EH (cell line): ENCODE measurements at places on chromosomes 13 and 19.

DNA sequence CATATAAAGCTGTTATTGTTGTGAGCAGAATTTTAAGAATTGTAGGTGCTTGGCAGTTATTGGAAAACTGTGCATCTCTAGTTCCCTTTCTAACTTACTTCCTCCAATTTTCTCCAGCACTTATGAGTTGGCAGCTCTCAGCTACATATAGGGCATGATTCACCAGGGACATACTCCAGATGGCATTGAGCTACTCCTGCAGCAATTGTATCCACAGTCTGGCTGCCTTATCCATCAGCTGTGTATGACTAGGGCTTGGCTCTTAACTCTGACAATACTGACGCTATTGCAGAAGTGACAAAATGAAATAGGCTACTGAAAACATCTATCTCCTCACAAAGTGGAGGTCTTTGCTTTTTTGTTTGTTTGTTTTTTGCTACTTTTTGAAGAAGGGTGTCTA is 276.7 kb downstream of the POU4F1 start:
- DNase-seq = no peak

DNA sequence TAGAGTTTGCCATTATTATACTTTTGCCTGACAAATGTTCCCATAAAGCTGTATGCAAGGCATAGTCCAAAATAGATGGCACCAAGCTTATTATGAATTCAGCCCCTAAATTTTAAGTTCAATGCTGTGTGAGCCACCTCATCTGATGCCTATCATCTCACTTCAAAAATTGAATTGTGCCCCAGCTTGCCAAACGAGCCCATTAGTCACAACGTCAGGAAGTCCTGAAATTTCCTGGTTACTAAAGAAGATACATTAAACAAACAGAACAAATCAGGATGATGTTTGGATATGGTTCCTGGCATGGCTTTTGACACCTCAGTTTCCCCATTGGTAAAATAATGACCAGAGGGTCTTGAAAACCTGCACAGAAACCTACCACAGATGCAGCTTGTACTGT is 147.5 kb upstream of the SOX21 start:
- no peak for DNase-seq

DNA sequence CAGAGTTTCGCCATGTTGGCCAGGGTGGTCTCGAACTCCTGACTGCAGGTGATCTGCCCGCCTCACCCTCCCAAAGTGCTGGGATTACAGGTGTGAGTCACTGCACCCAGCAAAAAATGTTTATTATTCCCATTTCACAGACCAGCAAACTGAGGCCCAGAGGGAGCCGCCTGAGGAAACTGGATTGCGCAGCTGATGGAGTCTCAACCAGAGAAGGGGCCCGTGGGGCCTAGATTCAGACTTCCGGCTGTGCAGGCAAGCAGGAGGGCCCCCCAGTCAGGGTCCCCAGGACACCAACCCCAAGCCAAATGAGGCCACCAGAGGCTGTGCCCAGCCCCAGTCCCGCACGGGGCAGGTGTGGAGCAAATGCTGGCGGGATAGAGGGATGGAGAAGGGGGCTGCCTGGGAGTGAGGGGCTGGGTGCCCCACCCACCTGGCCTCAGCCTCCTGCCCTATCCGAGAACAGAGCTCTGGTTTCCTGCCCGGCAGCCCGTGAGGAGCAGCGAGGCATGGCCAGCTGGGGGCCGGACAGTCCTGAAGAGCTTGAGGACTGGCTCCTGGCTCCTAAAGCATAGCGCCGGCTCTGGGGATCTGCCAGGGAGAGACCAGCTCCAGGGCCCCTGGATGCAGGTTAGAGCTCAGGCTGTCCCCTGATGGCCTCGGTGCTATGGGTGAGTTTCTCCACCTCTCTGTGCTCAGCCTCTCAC is 22.0 kb downstream of the MISP start:
- no peak for DNase-seq

DNA sequence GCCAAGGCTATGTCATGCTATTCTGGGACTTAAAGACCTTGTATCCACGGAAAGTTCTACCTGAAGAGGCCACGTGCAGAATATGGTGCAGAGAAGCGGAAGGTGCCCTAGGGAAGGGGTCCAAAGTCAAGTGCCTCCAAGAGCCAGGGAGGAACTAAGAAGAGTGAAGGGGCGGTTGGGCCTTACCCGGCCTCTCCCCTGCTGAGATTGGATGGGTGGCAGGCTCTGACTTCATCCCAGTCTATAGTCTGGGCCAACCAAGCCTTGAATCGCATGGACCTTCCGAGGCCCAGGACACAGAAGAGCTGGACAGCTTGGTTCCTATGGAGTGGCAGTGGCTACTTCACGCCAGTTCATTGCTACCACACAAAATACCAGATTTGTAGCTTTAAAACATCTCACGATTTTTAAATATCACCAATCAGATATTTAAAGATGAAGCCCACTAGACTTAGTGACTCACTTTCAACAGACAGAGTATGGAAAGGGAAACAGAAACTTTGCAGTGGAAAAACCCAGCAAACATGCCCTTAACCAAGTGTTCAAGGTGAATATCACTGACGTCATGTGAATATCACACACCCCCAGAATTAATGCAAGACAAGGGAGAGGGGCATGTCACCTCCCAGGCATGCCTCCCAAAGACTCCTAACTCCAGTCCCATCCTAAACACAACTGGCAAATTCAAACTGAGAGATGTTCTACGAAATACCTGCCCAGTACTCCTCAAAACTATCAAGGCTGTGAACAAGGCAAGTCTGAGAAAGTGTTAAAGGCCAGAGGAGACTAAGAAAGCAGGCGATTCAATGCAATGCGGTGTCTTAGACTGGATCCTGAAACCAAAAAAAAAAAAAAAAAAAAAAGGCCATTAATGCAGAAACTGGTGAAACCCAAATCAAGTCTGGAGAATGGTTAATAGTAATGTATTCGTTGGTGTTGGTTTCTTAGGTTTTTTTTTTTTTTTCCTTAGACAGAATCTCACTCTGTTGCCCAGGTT is 10.2 kb downstream of the C19orf12 start:
- no peak for DNase-seq
